ENCODE measurements at places on chromosomes 6 and 20.

DNA sequence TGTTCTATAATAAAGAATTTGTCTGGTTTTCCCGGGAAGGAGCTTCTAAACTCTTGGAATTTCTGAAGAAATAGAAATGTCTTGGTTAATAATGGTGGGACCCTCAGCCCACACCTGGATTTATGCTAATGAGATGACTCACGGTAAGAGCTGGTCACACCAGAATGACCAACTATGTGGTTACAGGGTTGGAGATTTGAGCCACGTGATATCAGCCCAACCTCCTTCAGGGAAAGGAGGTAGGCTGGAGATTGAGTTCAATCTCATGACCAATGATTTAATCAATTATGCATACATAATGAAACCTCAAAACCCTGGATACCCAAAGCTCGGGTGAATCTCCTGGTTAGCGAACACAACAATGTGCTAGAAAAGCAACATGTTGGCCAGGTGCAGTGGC is 22.1 kb upstream of the CDKN1A start:
- DNase-seq: no peak

DNA sequence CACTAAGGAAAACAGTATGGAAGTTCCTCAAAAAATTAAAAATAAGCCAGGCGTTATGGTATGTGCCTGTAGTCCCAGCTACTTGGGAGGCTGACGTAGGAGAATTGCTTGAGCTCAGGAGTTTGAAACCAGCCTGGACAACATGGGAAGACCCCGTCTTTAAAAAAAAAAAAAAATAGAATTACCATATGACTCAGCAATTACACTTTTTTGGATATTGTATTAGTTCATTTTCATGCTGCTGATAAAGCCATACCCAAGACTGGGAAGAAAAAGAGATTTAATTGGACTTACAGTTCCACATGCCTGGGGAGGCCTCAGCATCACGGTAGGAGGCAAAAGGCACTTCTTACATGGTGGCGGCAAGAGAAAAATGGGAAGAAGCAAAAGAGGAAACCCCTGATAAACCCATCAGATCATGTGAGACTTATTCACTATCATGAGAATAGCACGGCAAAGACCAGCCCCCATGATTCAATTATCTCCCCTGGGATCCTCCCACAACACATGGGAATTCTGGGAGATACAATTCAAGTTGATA is 10.8 kb upstream of the SMIM29 start:
- DNase-seq: no peak

- no peak for DNase-seq
These were observed 30.9 kb downstream of the CHRNA4 start for GRCh38 chr20:63330084-63330760.

DNA sequence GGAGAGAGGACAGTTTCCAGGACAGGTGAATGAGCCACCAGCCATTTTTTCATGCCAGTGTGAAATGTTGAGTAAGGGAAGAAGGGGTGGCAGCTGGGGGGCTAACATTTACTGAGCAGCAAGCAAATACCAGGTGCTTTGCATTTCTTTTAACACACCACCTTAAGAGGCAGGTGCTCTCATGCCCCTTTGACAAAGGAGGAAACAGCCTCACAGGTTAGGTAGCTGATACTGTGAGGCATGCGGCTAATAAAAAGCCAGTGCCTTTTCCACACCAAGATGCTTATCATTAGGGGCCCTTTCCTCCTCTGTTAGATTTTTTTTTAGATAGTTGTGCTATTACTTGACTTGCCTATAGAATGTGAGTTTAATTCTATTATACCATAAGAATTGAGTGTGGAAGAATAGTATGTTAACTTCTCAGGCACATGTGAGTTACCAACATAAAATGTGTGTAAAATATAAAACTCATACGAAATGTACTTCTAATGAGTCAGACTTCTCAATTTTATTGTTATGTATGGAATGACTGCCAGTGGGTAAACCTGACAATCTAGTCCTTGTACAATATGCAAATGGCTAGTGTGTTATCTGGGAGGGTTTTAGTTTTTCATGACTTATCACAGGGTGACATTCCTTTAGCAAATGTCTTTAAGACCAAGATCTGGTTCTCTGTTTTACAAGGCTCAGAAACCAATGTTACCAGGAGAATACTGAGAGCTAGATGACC is 260.0 kb downstream of the TMEM242 start:
- DNase-seq: no peak

DNA sequence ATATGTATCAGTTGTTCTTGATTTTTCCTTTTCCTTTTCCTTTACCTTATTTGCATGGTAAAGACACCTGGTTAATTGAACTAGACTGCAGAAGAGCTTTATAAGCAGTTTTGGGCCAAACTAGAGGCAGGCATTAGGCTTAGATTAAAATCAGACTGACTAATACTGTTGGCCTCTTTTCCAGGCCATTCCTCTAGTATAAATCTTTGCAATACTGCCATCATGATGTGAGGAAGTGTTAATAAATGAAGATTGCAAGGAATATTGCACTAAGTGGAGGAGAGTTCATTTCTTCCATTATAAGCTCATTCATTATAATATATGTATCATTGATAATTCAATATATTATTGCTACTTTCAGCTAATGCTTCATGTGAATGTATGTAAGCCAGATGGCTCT is 163.8 kb downstream of the MMUT start:
- no peak for DNase-seq
